ENCODE measurements at places on chromosomes 2 and 18.

GRCh38 chr2:29311458-29311857 lies 196.2 kb downstream of the CLIP4 start:
- DNase-seq = no peak

DNA sequence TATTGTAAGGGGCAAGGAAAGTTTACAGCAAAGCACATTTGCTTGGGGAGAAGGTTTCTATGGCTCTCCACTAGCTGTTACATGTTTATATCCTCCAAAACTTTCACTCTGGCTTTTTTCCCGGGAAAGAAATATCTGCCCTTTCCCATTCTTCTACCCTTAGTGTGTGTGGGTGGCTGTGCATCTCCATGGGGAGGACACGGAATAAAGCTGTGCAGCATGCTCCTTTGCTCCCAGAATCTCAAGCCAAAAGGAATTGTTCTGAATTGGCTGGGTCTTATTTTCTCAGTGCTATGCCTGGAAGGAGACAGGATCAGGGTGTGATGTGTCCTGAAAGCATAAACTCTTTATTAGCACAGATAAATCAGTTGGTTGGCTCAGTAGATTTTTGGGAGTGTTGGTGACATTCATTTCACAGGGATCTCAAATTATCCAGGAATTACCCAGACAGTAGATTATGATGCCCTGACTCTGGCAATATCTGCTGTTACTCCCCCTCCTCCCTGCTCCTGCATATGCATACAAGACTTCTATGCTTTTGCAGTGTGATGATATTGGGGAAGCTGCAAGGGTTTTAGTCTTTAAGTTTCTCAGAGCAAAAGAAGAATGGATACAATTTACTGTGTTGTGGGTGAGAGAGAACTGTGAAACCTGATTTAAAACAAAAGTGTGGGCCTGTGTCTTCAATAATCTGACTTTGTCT lies 63.1 kb downstream of the PARD3B start:
- no peak for DNase-seq

DNA sequence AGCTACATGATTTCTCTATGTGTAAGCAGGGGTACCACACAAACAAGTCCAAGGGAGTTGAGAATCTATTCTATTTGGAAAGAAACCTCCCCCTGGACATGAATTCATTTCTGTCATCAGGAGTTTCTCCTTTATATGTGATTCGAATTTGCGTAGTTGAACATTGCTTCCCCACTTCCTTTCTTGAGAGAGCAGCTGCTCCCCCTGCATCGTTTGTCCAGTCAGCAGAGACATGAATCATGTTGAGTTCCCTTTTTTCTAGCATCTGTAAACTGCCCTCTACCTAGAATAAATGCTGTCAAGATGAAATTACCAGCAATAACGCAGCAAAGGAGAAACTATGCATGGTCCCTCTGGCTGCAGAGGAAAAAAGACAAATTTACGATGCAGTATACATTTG lies 73.8 kb downstream of the KIF5C start:
- no peak for DNase-seq

GRCh38 chr2:236819275-236820002 lies 249.8 kb downstream of the ACKR3 start:
- DNase-seq = no peak

DNA sequence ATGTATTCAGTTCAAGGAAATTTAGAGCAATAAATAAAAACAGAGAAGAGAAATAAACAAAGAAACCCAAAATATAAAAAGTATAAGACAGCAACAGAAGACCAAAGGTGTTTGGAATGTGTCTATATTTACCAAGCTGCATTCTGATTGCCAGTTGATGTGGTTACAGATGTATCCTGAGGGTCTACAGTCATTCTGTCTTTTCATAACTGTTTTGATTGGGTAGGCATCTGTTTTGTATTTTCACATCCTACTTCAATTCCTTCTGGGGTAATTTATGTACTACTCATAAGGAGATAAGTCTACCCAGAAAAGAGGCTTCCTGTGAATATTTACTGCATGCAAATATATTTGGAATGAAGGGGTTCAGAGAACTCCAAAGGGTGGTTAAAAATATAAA lies 596.8 kb upstream of the GCFC2 start:
- DNase-seq = no peak

DNA sequence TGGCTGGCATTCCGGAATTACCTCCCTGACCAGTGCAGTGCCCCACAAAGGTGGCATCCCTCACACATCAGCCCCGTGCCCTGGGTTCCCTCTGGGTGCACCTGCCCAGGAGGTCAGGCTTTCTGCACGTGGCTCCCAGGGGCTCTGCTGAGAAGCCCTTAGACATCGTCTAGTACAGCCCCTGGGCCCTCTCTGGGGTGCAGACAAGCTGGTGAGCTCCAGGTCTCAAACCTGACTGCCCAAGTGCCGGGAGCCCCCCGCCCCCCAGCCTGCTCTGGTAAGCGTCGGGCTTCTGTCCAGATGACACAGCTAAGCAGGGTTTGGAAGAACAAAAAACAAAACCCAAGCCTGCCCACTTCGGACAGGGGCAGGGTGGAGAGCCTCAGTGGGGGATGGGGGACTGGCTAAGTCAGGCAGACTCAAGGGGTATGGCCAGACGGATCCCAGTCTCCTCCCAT lies 20.2 kb downstream of the TWIST2 start:
- DNase-seq = no peak

- no peak for DNase-seq
Measured at GRCh38 chr2:150572961-150573395, 85.5 kb upstream of the RND3 start.

DNA sequence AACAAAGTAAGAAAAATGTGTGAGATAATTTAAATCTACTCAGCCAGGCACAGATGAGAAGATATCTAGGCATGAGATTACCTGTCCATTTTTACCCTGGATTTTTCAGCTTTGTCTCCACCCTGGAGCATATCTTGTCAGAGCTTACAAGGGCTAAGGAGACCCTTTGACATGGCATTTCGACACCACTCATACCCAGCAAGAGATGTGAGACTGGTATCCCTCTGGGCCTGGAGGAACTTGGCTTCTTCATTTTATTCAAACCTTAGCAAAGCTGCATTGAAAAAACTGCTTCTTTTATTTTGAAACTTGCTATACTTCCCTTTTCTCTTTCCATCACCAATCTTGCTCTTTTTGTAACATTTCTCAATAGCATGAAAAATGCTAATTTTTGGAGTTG lies 194.9 kb upstream of the HNMT start:
- no peak for DNase-seq

DNA sequence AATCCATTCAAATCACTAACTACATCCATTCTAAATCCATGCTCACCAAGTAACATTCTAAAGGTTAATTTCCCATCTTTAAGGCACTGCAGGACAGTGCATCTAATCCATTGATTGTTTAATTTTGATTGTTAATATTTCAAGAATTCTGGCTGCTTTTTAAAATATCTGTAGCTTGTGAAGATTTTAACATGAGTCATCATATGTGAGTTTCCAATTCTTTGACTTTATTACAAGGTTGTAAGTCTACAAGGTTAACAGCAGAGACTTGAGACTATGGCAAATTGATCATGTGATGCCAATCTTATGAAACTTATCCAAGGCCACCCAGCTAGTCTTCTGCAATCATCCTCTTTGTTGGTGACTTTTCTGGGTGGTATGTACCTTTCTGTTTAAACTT lies 349.2 kb upstream of the ZC3H15 start:
- no peak for DNase-seq

- DNase-seq = no peak
Measured at GRCh38 chr2:112740527-112740926, 19.7 kb downstream of the NT5DC4 start.
